ENCODE measurements at places on chromosomes 1 and 21.

DNA sequence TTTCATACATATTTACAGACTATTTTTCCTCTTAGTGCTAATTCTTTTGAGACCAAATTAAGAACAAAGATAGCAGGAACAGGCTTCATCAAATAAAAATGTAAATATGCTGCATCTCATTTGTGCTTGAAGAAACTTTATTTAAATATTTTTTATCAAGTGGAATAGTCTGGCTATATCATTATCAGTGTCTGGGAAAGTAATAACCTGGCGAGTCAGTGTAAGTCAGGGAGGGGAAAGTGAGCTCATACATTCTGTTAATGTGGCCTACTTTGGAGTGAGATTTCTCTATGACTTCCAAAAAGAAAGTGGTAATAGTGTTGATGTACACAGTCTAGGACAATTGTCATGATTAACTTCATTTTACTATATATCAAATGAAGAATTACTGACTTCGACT is 1045.1 kb downstream of the ADGRL2 start:
- no peak for DNase-seq

DNA sequence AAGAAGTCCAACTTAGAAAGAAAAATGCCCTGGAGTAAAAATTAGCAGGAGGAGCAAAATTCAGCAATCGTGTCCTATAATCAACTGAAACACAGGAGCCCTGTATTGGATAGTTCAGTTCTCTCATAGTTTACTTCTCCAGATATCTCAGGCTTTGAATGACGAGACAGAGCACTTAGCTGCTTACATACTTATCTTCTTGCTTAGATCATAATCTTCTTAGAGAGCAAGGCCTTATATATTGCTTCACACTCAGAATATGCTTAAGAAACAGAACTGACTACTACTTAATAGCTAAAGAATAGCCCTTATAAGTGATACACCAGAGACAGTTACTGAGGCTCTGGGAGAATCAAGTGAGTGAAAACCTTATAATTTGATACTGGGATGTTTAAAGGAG is 38.9 kb downstream of the TOR3A start:
- no peak for DNase-seq

DNA sequence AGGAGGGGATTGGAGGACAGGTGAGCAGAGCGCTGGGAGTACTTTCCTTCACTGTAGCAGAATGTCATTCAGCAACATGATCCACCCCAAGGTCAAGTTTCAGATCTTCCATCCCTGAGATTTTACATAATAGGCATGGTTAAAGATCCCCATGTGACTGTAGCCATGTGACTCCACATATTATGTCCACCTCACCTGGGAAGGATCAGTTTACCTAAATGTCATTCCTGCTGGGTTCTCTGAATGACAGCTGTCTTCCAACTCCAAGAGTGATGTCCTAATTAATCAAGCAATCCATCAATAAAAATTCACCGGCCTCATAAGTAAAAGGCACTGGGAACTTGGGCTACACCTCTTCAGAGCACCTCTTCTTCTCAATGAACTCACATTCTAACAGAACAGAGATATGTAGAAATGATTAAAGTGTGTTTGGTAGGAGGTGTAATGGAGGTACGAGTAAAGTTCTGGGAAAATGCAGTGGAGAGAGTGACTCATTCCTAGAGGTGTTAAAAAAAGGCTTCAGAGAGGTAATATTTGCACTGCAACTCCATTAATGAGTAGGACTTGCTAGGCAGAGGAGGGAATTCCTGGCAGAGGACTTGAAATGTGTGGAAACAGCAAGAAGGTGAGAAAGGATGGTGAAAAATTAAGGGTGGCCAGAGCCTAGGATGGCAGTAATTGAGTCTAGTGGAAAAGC is 22.2 kb upstream of the MAPKAPK2 start:
- no peak for DNase-seq

DNA sequence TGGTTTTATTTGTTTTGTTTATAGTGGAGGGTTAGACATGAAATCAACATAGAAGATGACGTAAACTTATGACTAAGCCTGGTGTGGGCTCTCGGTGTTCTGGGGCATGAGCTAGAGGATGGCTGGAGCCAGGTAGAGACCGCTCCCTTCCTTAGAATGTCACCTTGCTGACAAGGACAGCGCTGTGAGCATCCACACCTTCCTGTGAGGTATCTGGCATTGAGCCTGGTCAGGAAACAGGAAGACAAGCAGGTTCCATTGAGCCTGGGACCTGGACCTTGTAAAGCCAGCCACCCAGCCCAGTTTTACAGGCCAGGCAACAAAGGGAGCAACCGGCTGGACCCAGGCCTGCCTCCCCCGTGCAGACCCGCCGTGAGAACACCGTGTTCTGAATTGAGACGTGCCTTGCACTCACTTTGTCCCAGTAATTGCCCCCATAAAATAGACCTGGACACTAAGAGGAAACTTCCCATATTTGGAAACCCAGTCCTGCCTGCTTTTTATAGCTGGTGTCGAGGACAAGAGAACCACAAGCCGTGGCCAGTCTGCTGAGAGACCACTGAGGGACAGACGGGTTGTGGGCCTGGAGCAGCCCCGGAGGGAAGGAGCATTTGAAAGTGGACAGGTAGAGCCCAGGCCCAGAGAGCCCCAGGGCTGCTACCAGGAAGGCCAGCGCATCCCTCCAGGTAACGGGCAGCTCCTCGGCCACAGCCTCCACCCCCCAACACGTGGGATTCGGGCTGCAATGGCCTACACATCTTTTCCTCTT is 78.0 kb downstream of the PDE9A start:
- DNase-seq, result no peak

- no peak for DNase-seq
Observed at GRCh38 chr1:202186327-202186726, 7.3 kb upstream of the LGR6 start.

DNA sequence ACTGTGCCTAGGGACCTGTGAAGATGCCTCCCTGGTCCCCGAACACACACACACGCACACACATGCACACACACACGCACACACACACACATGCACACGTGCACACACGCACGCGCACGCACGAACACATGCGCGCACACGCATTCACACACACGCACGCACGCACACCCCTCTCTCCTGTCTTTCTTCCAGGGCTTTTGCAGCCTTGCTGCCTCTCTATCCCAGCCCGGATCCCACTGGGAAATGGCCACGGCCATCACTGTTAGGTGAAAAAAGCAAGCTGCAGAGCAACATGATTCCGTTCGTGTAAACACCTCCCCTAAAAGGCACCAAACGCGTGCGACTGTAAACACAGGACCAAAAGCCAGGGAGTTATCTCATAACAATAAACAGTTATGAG is 39.7 kb downstream of the NKAIN1 start:
- no peak for DNase-seq

GRCh38 chr1:66576645-66577044 is 42.7 kb downstream of the SGIP1 start:
- no peak for DNase-seq

- no peak for DNase-seq
Observed at GRCh38 chr1:23481904-23482303, 2.1 kb downstream of the ASAP3 start.

GRCh38 chr1:30449003-30449402 is 274.4 kb downstream of the MATN1 start:
- no peak for DNase-seq

DNA sequence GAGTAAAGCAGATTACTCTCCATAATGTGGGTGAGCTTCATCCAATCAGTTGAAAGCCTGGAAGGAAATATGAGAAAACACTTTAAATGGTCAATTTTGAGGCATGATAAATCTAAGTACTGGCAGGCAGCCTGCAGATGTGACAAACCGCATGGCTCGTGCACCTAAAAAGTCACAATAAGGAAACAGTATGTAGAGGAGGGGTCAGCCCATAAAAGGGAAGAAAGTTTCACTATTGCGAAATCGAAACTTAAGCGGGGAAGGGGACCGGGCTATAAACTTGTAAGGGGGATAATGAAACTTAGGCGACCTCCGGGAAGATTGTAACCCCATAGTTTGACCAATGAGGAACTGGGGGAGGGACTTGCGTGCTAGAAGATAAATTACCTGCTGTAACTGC is 109.8 kb downstream of the PLPPR4 start:
- DNase-seq, result no peak

GRCh38 chr1:32273391-32274208 is 18.3 kb upstream of the HDAC1 start:
- peak; percentile 50 for DNase-seq

GRCh38 chr1:11280719-11281376 is 7.8 kb downstream of the UBIAD1 start:
- DNase-seq, result no peak

DNA sequence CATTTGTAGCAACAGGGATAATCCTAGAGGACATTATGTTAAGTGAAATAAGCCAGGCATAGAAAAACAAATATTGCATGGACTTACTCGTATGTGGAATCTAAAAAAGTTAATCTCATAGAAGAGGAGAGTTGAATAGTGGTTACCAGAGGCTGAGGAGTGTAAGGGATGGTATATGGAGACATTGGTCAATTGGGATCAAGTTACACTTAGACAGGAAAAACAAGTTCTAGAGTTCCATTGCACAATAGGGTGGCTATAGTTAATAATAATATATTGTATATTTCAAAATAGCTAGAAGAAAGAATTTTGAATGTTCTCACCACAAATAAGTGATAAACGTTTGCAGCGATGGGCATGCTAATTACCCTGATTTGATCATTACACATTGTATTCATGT is 354.6 kb downstream of the SEC16B start:
- no peak for DNase-seq

- DNase-seq, result no peak
Observed at GRCh38 chr1:87977145-87977544, 648.5 kb downstream of the LMO4 start.

- DNase-seq, result no peak
Observed at GRCh38 chr1:19300211-19300610, 11.6 kb upstream of the AKR7A3 start.

Measured in stimulated activated CD4-positive, alpha-beta T cell treated with anti-CD3 and anti-CD28 coated beads, Interleukin-1b, Interleukin-23, amount 100 ng/mL, for 24 hours (primary cell).